ENCODE measurements at places on chromosomes 7 and 10.

DNA sequence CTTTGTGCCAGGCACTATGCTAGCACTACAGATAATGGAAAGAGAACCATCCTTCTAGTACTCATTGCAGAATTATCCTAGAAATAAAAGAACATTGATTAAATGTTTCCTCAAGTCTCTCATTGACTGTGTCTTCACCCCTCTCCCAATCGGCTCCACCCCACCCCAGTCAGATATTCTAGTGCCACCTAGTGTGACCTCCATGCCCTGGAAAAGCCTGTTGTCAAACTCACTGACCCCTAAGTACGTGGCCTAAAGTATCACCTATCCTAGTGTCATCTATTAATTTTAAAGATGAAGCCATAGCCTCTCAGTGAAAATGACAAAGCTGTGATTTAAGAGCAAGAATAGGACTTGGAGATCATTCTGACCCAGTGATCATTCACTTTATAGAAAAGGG is 26.3 kb downstream of the LGI1 start:
- no peak for DNase-seq

GRCh38 chr10:78209970-78210369 is 176.3 kb downstream of the RPS24 start:
- no peak for DNase-seq

DNA sequence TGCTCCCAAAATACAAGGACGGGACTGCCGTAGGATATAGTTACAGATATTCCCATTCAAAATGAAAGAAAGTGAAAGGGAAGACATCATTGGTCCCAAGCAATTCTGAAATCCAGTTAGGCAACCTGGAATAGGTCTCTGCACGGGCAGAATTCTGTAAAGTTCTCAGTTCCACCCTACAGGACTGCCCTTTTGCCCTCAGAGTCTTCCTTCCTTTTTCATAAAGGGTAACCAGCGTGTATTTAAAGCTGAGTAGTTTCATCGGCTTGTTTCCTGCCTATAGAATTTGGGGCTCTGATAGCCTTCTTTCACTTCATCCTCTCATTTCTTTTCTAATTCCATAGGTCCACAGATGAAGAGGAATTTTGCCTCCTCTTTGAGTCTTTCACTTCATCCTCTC is 20.0 kb downstream of the COPG2 start:
- DNase-seq = no peak

DNA sequence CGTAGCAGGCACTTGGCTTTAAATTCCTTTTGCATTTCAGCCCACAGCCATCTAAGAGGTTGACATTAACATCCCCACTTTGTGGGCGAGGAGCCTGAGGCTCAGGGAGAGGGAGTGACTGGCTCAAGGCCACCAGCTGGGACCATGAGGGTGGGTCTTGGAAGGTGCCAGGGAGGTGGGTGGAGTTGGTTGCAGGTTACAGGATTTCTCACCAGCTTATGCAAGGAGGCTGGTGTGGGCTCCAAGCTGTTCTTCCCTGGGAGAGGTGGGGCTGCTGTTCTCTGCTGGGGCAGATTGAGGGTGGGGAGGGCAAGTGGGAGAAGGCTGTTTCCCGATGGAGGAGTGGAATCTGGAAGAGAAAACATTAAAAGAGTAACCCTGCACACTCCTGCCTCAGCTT is 14.1 kb upstream of the C10orf95 start:
- DNase-seq = no peak

- no peak for DNase-seq
These were observed 8.5 kb downstream of the CPED1 start for GRCh38 chr7:120996988-120997345.

DNA sequence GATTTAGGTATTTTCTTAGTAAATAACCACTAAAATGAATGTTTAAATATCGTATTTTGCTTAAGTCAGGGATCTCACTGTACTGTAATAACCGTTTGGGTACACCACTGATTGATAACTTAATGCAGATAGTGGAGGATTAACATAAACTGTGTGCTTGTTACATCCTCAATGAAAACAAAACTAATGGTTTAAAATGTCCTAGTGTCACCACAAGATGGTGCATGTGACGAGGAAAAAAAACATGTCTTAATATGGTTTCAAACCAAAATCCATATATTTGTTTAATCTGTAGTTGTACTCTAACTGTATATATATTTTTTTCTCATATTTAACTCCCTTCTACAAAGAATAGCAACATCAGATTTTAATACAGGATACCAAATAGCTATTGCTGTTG is 19.2 kb downstream of the ARMC10 start:
- DNase-seq = no peak

DNA sequence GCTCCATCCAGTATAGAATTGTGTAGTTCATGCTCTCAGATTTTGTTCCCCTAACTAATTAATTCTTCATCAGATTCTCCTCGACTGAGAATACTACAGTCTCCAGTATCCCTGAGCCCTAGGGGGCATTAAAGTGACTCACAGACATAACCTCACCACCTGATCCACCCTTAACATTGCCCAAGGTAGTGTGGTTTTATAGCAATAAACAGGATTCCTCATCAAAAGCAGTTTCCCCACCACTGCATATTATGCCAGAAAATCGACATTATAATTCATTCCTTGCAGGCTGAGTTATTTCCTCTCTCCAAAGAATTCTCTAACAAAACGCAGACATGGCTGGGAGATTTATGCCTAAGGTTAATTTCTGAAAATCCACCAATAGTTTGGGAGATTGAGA is 1402.5 kb upstream of the CELF2 start:
- DNase-seq = no peak

GRCh38 chr7:83613232-83613631 is 35.7 kb downstream of the SEMA3E start:
- DNase-seq = no peak

DNA sequence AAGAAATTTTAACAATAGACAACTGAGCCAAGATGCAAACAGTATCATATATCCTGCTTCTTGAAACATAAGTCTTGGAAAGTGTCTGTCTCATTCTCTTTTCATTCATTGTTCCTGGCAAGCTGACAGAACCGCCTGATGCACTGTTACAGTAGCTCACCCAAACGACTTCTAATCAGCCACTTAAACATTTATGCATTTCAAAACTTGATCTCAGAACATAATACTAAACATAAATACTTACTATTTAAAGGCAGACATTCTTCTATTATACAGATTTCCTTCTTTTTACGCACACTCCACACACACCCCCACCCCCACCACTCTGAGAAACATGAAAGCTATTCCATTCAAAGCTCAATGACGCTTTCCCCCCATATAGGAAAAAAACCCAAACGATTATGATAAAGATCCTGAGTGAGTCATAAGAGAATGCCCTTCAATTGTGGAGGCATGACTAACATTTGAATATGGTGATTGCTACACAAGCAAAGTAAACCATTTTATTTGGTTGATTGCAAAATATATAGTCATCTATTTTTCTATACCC is 30.5 kb downstream of the SHTN1 start:
- peak; percentile 34 for DNase-seq

DNA sequence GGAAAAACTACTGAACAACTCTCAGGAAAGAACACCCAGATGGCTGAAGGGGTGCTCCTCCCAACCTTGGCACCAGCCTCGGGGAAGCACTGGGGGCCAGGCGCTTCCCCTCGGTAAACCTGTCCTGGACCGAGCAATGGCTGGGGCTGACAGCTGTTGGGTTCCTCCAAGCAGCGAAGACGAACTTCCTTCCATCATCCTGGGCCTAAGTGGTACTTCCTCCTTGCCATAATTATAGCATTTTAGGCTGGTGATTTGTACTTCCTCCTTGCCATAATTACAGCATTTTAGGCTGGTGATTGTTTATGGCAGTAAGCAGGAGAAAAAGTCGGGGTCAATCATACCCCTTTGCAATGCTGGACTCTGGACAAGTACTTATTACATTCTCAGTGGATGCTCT is 69.3 kb downstream of the MYOF start:
- DNase-seq = peak; percentile 78

DNA sequence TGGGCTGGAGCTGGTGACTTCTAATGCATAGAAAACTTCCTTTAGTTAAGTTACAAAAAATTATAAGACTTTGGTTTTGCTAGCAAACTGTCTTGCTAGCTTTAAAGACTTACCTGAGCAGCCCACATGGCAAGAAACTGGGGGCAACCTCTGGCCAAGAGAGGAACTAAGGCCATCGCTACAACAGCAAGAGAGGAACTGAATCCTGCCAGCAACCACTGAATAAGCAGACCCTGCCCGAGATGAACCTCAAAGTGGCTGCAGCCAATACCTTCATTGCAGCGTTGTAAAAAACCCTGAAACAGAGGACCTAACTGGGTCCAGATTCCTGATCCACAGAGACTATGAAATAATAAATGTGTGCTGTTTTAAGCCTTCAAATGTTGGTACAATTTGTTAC is 54.6 kb upstream of the STARD3NL start:
- DNase-seq = no peak

DNA sequence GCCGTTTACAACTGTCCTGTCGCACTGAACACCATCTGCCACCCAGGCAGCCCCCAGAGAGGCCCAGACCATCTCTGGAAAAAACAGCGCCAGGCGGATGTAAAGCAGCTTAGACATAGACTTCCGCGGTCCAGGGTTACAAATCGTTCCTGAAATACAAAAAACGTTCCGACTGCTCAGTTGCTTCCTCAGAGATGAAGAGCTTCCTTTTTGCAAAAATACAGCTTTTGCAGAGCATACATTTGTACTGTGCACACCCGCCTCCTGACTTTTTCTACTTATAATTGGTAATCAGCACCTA is 11.4 kb downstream of the DAGLB start:
- DNase-seq = peak; percentile 78

GRCh38 chr10:10959666-10960065 is 58.0 kb upstream of the CELF2 start:
- DNase-seq = no peak

GRCh38 chr10:91340613-91341362 is 69.4 kb upstream of the HECTD2 start:
- DNase-seq = no peak

DNA sequence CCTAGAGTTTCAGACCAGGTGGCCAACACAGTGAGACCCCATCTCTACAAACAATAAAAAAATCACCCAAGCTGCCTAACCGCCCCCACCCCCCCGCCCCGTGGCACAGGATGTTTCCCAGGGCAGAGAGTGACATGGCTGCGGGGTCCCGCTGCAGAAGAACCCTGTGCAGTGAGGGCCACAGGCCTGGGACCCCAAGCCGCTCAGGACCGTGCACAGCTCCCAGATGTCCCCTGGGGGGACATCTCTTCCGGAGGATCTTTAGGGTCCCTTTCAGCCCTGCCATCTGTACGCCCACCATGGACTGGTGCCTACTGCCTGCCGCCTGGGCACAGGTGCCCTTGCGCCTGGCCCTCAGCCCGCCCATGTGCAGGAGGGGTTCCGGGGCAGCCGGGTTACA is 373.6 kb downstream of the DNAJB6 start:
- DNase-seq = no peak

- DNase-seq = no peak
These were observed 570.1 kb upstream of the MGMT start for GRCh38 chr10:128896963-128897362.

GRCh38 chr7:123494193-123494796 is 40.1 kb downstream of the IQUB start:
- DNase-seq = peak; percentile 49

GRCh38 chr10:73888514-73888913 is 14.2 kb upstream of the CAMK2G start:
- no peak for DNase-seq

GRCh38 chr7:131281266-131282048 is 46.2 kb upstream of the MKLN1 start:
- DNase-seq = peak; percentile 53

DNA sequence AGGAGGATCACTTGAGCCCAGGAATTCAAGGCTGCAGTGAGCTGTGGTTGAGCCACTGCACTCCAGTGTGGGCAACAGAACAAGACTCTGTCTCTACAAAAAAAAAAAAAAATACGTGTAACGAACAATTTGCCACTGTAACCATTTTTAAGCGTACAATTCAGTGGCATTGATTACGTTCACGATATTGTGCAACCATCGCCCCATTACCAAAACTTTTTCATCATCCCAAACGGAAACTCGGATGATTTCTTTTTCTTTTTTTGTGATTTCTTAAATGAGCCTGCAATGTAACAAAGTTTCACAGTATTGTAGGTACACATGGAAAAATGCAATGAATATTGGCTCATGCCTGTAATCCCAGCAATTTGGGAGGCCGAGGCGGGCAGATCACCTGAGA is 9.5 kb downstream of the GRIFIN start:
- no peak for DNase-seq

DNA sequence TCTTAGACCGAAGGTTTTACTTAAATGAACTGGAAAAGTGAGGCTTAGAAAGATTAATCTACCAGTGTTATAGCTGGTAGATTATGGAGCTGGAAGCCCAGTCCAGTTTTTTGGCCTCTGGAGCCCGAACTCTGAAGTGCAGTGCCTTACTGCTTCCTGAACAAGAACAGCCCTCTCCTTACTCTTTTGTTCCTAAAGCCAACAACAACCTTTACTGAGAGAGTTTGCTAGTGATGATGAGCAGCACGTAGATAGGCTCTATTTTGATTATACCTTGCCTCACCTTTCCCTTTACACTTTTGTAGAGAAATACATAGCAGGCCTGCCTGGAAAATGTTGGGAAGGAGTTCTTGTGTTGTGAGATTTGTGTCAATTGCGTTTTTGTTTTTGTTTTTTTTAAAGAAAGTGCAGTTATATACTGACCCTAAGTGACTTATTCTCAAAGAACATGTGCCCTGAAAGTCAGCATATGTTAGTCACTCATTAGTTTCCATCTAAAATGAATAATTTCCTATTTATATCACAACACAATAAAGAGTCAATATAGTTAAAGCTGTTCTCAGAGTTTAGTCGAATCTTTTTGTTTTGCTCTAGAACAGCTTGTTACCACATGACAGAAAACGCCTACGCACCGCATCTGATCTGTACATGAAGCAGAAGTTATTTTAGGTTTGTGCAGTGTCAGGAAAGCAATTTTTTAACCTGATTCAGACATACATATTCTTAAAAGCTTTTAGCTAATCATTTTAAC is 33.0 kb downstream of the PLEKHA1 start:
- peak; percentile 79 for DNase-seq

DNA sequence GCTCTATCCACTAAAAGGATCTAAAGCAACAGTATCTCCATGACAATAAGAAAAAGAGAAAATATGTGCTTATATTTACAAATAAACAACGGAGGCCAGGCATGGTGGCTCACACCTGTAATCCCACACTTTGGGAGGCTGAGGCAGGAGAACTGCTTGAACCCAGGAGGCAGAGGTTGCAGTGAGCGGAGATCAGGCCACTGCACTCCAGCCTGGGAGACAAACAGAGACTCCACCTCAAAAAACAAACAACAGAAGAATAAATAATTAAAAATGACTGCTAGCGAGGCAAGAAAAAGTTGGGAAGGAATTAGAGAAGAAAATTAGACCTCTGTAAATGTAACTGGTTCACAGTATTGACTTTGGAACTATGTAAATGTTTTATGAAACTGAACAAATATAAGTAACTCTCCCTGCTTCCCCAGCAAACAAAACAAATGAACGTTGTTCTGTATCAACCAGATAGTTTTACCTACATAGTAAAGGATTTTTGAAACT is 17.1 kb downstream of the TRIM24 start:
- DNase-seq = no peak
